ENCODE measurements at places on chromosomes 16 and 17.

- no peak for DNase-seq
Measured at GRCh38 chr17:82844796-82845162, 5.0 kb upstream of the ZNF750 start.

- no peak for DNase-seq
Measured at GRCh38 chr17:61157246-61157886, 242.3 kb upstream of the TBX2 start.

DNA sequence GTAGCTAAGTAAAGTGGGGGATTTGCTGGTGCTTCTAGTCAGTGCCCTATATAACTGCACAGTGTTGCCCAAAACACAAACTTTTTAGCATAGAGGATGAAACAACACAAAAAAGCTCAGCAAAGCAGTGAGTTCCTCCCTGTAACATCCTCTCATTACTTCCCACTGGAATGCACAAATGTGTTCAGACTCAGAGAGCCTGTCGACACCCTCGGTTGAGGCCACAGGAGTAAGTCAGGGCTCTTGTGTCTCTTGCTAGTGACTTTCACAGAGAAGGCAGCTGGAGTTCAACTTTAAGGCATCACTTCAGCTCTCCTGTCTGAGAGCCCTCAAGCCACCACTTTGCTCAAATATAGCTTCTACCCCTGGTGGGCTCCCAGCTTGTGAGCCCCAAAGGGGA lies 107.2 kb upstream of the NETO2 start:
- DNase-seq: no peak

DNA sequence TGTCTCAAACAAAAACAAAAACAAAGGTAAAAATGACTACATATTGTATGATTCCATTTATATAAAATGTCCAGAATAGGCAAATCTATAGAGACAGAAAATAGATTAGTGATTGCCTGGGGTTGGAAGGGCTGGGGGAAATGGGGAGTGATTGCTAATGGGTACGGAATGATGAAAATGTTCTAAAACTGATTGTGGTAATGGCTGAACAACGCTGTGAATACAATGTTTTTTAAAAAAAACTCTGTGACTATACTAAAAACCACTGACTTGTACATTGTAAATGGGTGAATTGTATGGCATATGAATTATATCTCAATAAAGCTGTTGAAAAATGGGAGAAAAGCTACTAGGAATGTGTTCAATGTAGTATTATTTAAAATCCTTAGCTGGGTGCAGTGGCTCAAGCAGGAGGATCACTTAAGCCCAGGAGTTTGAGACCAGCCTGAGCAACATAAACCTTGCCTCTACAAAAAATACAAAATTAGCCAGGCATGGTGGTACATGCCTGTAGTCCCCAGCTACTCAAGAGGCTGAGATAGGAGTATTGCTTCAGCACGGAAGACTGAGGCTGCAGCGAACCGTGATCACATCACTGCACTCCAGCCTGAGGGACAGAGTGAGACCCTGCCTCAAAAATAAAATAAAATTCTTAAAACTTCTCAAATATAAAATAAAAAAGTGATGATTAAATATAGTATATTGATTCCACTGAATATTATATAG lies 47.9 kb downstream of the TOM1L2 start:
- no peak for DNase-seq

DNA sequence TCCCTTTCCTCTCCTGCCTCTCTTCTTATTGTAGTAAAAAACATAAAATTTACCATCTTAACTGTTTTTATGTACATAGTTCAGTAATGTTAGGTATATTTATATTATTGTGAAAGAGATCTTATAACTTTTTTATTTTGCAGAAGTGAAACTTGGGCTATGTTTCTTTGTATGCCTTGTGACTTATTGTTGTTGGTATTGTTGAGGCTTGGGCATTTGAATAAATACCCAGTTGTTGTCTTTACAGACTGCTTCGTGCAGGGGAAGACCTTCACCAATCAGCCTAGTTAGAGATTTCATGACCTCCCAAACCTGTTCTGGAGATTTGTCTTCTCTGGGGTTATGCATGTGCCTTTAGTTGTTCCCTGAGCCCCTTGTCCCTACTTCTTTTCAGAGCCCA lies 31.9 kb downstream of the REXO5 start:
- DNase-seq: no peak

DNA sequence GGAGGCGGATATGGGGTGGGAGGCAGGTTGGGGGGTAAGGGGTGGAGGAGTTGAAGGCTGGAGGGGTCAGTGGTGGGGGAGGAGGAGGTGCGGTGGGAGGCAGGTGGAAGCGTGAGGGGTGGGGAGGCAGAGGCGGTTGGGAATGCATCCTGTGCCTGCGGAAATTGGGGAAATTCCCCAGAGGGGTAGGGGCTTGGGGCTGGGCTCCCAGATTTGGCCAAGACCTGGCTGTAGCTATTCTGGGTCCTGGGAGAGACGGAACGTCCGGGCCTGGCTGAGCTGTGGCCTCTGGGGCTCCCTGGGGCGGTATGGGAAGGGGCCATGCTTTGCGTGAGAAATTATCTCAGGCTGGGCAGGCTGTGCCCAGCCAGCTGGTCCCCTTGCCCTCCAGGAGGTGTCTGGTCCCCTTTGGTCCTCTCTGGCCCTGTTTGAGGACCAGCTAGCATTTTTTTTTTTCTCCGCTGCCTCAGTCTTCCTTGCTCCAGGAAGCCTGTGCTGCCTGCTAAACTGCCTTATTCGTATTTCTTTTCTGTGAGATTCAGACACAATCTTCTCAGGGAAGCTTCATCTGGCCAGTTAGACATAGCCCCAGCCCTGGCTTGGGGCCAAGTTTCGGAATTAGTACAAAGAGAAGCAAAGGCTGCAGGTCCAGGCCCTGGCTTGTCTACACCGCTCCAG lies 7.3 kb upstream of the TRPV2 start:
- no peak for DNase-seq
